Renal cortex interstitium (tissue), 15 donors: ENCODE measurements at places on chromosomes 12 and 14. TPM values are rescaled to one million over a fixed set of nuclear protein-coding genes. Genes with fewer than 3 reads are reported as not detected.

Gene DCAF4
- polyA plus RNA-seq, result 19.1 TPM

Gene KRT6C
- not detected for polyA plus RNA-seq

GRCh38 chr12:116015525-116015924 lies 262.0 kb downstream of the MED13L start:
- peak; percentile 39 for DNase-seq

GRCh38 chr14:78637908-78638475 lies 467.8 kb downstream of the NRXN3 start:
- no peak for DNase-seq

Gene SPIC
- polyA plus RNA-seq, result not detected

Gene KRT74
- not detected for polyA plus RNA-seq

Gene RAB15
- 19.5 TPM for polyA plus RNA-seq

DNA sequence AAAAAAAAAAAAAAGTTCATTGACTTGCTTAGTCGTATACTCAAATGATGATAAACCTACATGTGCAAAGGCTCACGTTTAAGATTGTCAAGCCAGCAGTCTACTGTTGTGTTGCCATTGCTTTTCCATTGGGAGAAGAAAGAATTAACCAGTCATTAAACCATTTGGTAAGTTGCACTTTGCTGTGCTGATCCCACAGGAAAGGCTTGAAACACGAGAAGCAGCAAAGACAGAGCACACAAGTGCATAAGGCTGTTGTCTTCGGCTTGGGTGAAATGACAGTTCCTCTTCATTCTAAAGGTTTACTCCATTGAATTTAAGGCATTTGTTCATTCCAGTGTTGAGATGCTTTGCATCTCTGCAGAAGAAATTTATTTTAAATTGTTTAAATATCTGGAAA lies 50.1 kb downstream of the ZC3H14 start:
- DNase-seq, result no peak

- no peak for DNase-seq
Measured at GRCh38 chr12:131620946-131621681, 89.8 kb upstream of the SFSWAP start.

GRCh38 chr12:112574896-112575558 lies 156.3 kb downstream of the PTPN11 start:
- no peak for DNase-seq
